NCI-H510A (cell line): ENCODE measurements at places on chromosomes 5 and 9.

DNA sequence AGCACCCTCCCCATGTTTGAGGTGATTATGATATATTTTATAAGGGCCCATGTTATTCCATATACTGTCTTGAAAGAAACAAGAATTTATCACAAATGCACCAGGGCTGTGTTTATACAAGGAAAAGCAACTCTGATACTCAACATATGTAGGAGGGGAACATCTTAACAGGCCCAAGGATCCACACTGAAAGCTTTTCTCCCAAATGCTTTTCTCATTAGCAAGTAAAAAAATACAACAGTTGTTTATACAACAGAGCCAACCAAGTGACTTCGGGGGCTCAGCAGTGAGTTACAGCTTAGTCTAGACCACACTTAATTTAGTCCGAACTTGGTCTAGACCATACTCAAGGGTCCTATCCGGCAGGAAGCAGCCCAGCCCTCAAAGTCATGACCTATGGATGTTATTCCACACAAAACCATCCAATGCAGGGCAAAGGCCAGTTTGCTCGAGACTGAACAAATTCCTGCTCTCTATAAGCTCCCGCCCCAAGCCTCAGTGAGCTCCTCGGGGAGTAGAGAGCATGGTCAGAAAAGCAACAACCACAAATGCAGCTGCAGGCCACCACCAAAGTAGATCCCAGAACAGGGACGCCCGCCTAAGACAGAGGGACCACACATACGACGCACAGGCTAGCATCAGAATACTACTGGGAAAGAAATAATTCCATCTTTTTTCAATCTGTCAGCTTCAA lies 6.8 kb downstream of the GZMK start:
- DNase-seq = no peak

GRCh38 chr5:153835891-153836515 lies 202.7 kb downstream of the FAM114A2 start:
- no peak for DNase-seq

- no peak for DNase-seq
Measured at GRCh38 chr9:96871176-96871575, 16.9 kb upstream of the ZNF782 start.

DNA sequence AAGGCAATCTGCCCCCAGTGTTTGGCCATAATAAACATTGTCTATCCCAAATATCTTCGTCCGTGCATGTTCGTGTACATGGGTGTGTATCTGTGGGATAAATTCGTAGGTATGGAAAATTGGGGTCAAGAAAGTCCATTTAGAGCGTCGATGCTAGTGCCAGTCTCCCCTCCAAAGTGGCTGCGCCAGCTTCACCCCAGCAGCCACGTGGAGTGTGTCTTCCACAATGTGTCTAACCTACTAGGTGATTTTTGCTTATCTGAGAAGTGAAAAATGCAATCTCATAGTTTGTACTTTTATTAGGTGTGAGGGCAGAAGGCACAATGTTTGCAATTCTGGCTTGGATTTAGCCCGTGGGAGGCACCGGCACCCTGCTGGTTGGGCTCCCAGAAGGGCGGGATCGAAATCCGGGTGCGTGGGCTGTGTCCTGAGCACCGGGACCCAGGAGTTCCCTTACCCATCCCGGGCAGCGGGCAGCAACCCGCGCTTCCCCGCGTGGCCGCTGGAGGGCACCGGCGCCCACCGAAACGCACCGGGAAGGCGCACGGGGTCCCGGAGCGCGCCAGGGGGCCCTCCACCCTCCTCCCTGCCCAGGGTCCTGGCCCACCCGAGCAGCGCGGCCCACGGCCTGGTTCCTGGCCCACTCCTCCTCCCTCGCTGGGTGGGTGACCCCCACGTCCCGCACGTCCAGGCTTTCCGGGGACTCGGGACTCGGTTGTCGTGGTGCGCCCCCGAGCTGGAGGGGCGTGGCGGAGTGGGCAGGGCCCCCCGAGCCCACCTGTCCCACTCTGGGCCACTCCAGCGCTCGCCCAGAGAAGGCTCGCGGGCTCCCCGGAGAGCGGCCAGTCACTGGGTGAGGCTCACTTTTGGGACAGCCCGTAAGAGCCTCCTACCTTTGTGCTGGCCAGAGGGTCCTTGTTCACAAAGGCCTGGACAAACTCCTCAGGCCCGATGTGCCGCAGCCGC lies 55.4 kb upstream of the RNF130 start:
- DNase-seq = no peak

DNA sequence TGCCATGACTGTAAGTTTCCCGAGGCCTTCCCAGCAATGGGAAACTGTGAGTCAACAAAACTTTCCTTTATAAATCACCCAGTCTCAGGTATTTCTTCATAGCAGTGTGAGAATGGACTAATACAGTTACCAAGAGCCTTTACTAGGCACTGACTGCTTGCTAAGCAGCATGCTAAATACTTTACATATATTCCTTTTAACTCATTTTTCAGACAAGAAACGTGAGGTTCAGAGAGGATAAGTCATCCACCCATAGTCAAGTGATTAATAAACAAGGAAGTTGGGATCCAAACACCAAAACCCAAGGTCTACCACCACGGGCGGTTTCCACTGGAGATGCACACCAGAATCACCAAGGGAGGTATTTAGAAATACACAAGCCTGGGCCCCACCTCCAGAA lies 50.8 kb downstream of the GABBR2 start:
- no peak for DNase-seq

- DNase-seq = no peak
Measured at GRCh38 chr5:14510880-14511279, 70.7 kb upstream of the OTULINL start.

DNA sequence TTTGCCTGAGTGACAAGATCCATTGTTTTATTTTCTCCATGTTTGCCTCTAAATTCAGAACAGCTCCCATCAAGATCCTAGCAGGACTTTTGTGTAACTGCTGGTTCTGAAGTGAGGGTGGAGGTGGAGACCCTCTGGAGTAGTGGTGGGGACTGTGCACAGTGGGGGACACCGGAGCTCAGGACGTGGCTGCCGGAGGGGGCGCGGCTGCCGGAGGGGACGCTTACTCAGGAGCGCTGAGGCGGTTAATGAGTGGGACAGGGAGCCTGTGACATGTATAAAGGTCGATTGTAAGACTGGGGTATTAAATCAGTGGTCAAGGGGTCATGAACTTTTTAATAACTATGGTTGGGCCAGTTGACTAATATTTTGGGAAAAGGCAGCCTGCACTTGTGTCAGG lies 127.0 kb upstream of the CACNA1B start:
- no peak for DNase-seq

DNA sequence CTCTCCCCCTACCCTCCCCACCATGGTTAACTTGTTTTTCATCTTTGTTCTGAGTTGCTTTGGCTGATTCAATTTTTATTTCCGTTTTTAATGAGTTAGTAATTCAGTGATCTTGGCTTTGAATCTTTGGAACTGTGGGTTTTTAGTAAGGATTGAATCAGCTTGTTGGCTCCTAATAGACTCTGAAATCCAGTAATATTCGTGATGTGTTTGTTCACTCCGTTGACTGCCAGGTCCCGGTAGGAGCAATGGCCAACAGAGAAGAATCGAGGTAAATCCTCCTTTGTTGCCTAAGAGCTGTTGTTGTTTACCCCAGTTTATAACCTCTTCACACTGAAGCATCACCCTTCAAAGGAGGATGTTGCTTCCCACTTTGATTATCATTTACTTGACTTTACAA lies 92.7 kb downstream of the PCSK1 start:
- no peak for DNase-seq

GRCh38 chr9:128068386-128069205 lies 564 bp downstream of the SLC25A25 start:
- DNase-seq = no peak

- no peak for DNase-seq
Measured at GRCh38 chr9:14221558-14221957, 92.4 kb downstream of the NFIB start.

- no peak for DNase-seq
Measured at GRCh38 chr9:91908293-91908623, 41.8 kb downstream of the ROR2 start.

- no peak for DNase-seq
Measured at GRCh38 chr5:100706776-100707175, 171.6 kb downstream of the FAM174A start.

- no peak for DNase-seq
Measured at GRCh38 chr5:143110591-143110990, 292.9 kb downstream of the NR3C1 start.

GRCh38 chr5:85052826-85053225 lies 668.1 kb upstream of the EDIL3 start:
- DNase-seq = no peak

GRCh38 chr9:92654481-92655301 lies 15.2 kb downstream of the IPPK start:
- DNase-seq = no peak

DNA sequence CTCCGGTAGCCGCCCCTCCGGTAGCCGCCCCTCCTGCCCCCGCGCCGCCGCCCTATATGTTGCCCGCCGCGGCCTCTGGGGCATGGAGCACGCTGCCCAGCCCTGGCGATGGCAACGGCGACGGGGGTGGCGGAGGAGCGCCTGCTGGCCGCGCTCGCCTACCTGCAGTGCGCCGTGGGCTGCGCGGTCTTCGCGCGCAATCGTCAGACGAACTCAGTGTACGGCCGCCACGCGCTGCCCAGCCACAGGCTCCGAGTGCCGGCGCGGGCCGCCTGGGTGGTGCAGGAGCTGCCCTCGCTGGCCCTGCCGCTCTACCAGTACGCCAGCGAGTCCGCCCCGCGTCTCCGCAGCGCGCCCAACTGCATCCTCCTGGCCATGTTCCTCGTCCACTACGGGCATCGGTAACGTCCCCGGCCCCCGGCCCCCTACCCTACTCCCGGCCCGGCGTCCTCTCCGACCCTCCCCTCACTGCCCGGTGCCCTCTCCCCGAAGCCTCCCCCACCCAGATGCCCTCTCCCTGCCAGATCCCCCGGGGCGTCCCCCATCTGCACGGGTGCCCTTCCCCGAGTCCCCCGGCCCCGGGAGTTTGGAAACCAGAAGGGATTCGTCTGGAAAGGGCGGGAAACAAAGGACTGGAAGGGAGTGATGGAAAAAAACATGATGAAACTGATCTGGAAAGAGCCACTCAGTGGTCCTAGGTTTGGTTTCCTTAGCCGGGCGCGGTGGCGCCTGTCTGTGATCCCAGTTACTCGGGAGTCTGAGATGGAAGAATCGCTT lies 417 bp downstream of the SRD5A1 start:
- no peak for DNase-seq

DNA sequence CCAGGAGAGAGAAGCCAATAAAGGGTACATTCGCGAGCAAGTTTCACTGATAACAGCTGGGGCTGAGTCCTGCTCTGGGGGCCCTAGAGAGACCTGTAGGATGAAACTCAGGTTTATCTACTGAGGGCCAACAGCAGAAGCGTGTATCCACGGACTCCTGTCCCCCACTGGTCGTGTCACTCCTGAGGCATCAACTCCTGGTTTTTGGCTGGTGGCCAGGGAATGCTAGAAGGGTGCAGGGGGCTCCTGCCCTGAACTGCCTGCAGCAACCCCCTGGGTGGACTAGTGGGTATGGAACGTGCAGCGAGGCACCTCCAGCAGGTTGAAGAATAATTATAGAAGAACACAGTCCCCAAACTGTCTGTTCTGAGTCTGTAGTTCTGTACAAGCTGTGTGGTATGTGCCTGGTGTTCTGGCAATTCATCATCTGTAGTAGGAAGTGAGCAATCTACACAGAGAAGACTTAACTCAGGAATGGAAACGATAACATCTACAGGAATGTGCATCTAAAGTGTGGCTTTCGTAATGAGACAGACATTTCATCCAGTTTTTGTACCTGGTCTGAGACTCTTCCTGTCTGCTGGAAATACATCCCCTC lies 64.5 kb upstream of the GNA14 start:
- DNase-seq = no peak

- peak; percentile 63 for DNase-seq
Measured at GRCh38 chr9:129458663-129459546, 162.0 kb downstream of the C9orf50 start.

DNA sequence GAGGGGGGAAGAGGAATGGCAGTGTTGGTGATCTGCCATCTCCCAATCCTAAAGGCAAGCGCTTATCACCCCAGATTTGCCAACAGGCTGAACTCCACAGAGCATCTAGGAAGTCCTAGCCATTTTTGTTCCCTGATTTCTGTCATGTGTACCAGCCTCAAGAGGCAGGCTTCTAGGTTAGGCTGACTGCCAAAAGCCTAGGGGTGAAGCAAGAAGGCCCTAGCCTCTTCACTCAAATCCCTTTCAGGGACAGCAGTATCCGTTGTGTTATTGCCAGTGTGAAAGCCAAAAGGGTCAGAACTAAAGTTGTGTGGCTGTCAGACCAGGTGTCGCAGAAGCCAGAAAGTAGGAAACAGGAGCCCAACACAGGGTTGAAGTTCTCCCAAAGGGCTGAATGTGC lies 14.7 kb downstream of the IGIP start:
- DNase-seq = no peak

DNA sequence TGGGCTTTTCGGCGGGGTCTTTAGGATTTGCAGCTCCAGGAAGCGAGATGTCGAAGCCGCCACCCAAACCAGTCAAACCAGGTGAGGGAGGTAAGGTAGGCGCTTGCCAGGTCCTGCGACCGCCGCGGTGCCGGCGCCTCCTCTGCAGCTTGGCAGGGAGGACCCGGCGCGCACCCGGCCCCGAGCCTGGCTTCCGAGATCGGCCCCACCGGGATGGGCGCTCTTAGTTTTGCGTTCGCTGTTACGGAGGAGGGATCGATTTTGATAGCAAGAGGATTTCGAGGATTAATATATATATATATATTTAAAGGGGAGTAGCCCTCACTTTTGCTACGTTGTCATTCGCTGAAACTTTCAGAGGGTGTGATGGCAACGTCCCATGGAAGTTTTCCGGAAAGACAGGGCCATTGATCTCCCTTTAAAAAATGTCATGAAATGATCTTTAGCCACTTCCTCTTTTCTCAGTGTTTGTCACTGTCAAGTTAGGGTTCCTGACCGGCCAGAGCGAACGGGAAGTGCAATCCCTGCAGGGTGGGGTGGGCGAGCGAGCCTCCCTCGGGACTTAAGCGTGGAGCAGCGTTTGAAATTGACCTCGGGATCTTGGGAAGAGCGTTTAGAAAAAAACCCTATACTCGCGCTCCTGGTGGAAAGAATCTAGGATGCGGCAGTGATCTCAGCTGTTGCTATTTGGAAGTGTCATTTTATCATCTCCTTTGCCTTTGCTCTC lies 495 bp downstream of the OSTF1 start:
- peak; percentile 67 for DNase-seq

DNA sequence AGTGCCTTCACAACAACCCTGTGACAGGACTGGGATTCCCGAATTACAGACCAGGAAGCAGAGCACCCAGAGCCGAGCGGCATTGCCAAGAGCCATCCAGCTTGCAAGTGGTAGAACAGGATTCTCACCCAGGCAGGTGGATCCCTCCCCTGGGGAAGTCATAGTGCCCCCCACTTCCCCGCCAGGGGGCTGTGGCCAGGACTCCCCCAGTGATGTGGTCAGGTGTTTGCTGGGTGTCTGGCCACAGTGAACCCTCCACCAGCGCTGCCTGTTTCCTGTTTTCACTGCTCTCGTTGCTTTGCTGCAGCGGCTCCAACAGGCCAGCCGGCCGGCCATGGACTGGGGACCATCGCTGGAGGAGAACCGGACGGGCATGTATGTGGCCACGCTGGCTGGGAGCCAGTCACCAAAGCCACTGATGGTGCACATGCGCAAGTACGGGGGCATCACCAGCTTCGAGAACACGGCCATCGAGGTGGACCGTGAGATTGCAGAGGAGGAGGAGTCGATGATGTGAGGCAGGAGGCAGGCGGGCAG lies 19.3 kb downstream of the SLC6A7 start:
- no peak for DNase-seq

GRCh38 chr5:31192442-31192841 lies 1.0 kb upstream of the CDH6 start:
- DNase-seq = no peak

- DNase-seq = no peak
Measured at GRCh38 chr9:37218800-37219425, 98.5 kb downstream of the ZCCHC7 start.
